ENCODE measurements at places on chromosomes 2 and 18.

- no peaks in the 10 kb centered on the region for H3K4me1 ChIP-seq
- no peak for DNase-seq
- no peaks in the 10 kb centered on the region for H3K36me3 ChIP-seq
- H3K27ac ChIP-seq, result no peak overlapping the region
- H3K4me3 ChIP-seq, result no peak overlapping the region
These were observed 20.0 kb upstream of the SGPP2 start for GRCh38 chr2:222404151-222404905.

DNA sequence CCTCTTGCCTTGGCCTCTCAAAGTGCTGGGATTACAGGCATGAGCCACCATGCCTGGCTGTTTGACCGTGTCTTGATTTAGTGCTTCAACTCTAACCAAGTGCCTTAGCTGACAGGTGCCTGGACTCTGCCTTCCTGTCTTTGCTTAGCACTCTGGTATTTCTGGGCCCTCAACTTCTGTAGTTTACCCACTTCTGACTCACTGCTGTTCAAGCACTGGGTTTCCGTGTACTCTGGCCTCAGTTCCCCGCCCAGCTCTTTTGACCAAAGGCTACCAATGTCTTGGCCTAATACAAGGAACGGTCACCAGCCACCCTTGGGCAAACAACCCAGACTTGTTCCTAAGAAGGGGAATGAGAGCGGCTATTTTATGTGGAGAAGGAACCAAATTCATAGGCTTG, 35.7 kb upstream of the CABLES1 start:
- no peaks in the 10 kb centered on the region for H3K27me3 ChIP-seq
- no peaks in the 10 kb centered on the region for H3K36me3 ChIP-seq
- no peak overlapping the region for H3K27ac ChIP-seq
- no peaks in the 10 kb centered on the region for H3K4me1 ChIP-seq

- H3K4me1 ChIP-seq, result peaks cover 8% of the 10 kb centered on the region
- no peaks in the 10 kb centered on the region for H3K36me3 ChIP-seq
- H3K27ac ChIP-seq, result no peak overlapping the region
- no peak overlapping the region for H3K4me3 ChIP-seq
These were observed 322.9 kb upstream of the HS6ST1 start for GRCh38 chr2:128641421-128642080.

- H3K27me3 ChIP-seq, result no peaks in the 10 kb centered on the region
- no peak overlapping the region for H3K4me3 ChIP-seq
- peaks cover 9% of the 10 kb centered on the region for H3K36me3 ChIP-seq
These were observed 21.7 kb downstream of the LBH start for GRCh38 chr2:30252723-30253701.

- no peaks in the 10 kb centered on the region for H3K36me3 ChIP-seq
- no peaks in the 10 kb centered on the region for H3K27me3 ChIP-seq
These were observed 17.9 kb upstream of the IL18R1 start for GRCh38 chr2:102337481-102338386.

GRCh38 chr2:231009236-231009919, 13.5 kb downstream of the SPATA3 start:
- H3K4me3 ChIP-seq, result no peak overlapping the region
- H3K27me3 ChIP-seq, result peaks cover 24% of the 10 kb centered on the region
- H3K36me3 ChIP-seq, result no peaks in the 10 kb centered on the region
- no peak for DNase-seq
- no peak overlapping the region for H3K27ac ChIP-seq

DNA sequence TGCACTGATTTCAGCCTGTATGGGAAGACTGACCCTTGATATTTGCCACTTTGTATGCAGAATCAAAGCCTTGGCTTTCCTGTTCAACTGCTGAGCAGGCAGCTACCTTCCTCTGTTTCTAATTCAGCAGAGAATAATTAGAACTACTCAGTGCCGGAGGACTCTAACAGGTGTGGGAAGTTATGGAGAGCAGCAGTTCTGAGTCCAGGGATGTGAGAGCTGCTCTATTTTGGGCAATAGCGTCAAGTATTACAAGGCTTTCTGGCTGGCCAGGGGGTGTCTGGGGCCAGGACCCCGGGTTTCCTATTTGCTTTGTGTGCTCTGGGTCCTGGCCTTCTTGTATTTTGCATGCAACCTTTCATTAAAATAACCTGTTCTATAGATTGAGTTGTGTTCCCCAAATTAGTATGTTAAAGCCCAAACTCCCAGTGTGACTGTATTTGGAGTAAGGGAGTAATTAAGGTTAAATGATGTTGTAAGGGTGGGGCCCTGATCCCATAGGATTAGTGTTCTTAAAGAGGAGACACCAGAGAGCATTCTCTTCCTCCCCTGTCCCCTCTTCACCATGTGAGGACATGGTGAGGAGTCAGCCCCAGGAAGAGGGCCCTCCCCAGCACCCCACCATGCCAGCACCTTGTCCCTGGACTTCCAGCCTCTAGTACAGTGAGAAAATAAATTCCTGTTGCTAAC, 5.6 kb upstream of the NTSR2 start:
- no peak for DNase-seq
- no peaks in the 10 kb centered on the region for H3K27me3 ChIP-seq
- no peak overlapping the region for H3K4me3 ChIP-seq
- no peak overlapping the region for H3K27ac ChIP-seq
- H3K4me1 ChIP-seq, result no peaks in the 10 kb centered on the region

- no peak overlapping the region for H3K27ac ChIP-seq
- no peaks in the 10 kb centered on the region for H3K36me3 ChIP-seq
- H3K27me3 ChIP-seq, result no peaks in the 10 kb centered on the region
- no peak overlapping the region for H3K4me3 ChIP-seq
- no peak for DNase-seq
These were observed 497.6 kb upstream of the TCF4 start for GRCh38 chr18:56085551-56085950.

DNA sequence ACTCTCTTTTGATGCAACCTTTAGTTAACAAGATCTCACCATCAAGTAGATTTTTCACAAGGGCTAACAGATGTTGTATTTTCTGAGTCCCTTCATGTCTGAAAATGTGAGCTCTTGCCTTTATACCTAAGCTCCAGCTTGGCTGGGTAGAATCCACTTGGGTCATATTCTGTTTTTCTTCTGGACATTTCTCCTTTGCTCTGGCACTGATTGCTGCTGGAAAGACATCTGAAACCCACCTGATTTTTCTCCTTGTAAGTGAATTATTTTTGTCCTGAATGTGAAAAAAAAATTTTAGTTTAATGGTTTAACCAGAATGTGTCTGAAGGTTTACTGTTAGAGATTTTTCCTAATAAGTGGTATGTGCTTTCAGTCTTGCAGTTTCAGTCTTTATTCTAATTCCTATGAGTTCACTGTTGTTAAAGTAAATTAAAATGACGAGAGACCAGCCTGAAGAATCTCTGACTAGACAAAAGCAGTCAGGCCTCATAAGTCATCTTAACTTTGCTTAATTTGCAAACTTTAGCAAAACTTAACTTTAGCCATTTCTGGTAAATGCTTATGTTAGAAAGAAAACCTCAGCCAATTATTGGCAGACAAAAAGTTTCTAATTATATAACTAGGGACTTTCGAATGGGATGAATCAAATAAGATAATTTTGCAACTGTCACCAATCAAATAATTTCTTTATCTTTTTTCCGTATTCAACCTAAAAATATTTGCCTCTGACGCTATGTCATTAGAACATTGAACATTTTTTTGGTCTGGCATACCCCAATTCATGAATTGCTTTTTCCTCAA, 70.8 kb downstream of the ACAA2 start:
- H3K27me3 ChIP-seq, result peaks cover 3% of the 10 kb centered on the region
- no peaks in the 10 kb centered on the region for H3K36me3 ChIP-seq
- H3K4me3 ChIP-seq, result no peak overlapping the region
- no peaks in the 10 kb centered on the region for H3K4me1 ChIP-seq
- no peak overlapping the region for H3K27ac ChIP-seq

- H3K4me1 ChIP-seq, result peaks cover 70% of the 10 kb centered on the region
- peak overlapping the region; percentile 89 for H3K27ac ChIP-seq
- no peaks in the 10 kb centered on the region for H3K36me3 ChIP-seq
- peak; percentile 39 for DNase-seq
These were observed 49.9 kb upstream of the RTN4 start for GRCh38 chr2:55099878-55100820.

DNA sequence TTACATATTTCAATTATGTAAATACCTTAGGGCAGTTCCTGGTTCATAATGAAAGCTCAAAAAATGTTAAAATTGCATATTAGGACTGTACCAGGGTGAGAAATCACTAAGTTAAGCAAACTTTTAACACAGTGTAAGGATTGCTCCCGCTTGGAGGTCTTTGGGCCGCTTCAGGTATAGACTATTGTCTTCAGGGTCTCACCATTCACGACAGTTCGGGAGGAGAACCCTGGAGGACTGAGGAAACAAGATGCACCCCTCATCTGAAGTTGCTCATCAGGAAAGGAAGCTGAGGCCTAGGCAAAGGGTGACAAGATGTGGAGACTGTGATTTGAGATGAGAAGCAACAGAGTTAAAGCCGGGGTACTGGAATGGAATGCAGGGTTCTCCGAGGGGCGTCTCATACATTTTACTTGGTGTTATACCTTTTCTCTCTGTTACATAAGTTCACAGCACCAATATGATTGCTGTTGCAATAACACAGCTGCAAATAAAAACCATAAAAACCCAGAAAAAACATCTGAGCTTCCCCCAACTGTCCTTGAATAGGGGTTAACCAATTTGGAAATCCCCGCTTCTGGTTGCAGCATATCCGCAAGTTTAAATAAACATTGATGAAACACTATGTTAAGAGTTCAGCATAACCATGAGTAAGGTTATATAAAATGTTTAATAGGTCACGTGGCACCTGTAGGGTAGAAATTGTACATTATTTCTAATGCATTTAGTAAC, 40.1 kb downstream of the FBXO48 start:
- H3K27me3 ChIP-seq, result no peaks in the 10 kb centered on the region
- H3K36me3 ChIP-seq, result no peaks in the 10 kb centered on the region
- H3K4me3 ChIP-seq, result no peak overlapping the region
- no peak overlapping the region for H3K27ac ChIP-seq
- no peaks in the 10 kb centered on the region for H3K4me1 ChIP-seq

GRCh38 chr18:70354771-70355170, 65.9 kb downstream of the SOCS6 start:
- no peaks in the 10 kb centered on the region for H3K4me1 ChIP-seq
- H3K4me3 ChIP-seq, result no peak overlapping the region
- no peaks in the 10 kb centered on the region for H3K36me3 ChIP-seq
- DNase-seq, result no peak
- no peaks in the 10 kb centered on the region for H3K27me3 ChIP-seq

DNA sequence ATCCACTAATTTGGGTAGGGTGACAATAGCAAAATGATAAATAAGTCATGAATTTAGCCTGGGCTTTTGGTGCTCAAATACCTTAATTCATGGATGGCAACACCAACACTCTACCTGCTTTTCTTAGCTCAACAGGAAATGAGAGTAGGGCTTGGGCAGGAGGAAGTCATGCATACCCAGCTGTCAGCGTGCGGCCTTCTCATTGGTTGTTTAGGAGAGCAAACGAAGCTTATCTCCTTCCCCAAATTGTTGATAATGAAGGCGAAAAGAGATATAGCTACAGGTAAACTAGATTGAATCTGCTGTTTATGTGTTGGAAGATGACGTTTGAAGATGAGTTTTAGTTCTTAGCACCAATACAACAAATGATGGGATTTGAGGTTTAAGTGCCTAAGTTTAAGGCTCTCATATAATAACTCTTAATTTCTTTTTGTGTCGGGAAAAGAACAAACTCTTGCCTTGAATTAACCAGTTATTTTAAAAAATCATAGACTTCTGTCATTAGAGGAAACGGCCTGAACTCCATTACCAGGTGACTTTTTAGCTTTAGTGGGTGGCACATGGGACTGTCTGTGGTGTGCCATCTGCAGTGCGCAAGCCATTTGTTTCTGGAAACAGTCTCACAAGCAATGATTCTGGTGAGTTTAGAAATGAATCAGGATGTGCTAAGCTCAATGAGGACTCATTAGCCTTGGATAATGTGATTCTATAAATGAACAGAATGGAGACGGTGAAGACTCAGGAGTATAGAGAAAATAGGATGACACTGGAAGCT, 19.8 kb downstream of the MAP4K4 start:
- no peaks in the 10 kb centered on the region for H3K27me3 ChIP-seq
- DNase-seq, result no peak
- peaks cover 30% of the 10 kb centered on the region for H3K4me1 ChIP-seq
- no peak overlapping the region for H3K4me3 ChIP-seq
- peaks cover 3% of the 10 kb centered on the region for H3K36me3 ChIP-seq
- no peak overlapping the region for H3K27ac ChIP-seq

DNA sequence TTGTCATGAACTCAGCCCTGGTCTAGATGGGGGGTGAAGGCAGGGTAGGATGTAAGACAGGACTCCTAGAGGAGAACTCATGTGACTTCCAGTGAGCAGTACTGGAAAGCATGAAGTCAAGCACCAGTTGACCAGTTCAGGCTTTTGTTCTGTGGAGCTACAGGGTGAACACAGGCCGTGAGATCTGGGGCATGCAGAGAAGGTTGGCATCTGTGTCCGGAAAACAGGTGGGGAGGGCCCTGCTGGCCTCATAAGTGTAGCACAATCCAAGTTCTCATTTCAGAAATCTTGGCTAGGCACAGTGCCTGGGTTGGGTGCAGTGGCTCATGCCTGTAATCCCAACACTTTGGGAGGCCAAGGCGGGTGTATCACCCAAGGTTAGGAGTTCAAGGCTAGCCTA, 50.9 kb upstream of the SPATS2L start:
- DNase-seq, result no peak
- no peaks in the 10 kb centered on the region for H3K36me3 ChIP-seq
- H3K27me3 ChIP-seq, result peaks cover 18% of the 10 kb centered on the region
- no peaks in the 10 kb centered on the region for H3K4me1 ChIP-seq

GRCh38 chr2:239018271-239019182, 170.6 kb downstream of the TWIST2 start:
- H3K4me3 ChIP-seq, result no peak overlapping the region
- no peaks in the 10 kb centered on the region for H3K36me3 ChIP-seq
- H3K4me1 ChIP-seq, result no peaks in the 10 kb centered on the region
- H3K27me3 ChIP-seq, result peaks cover 25% of the 10 kb centered on the region
- no peak overlapping the region for H3K27ac ChIP-seq

- no peaks in the 10 kb centered on the region for H3K27me3 ChIP-seq
- H3K36me3 ChIP-seq, result no peaks in the 10 kb centered on the region
- H3K4me1 ChIP-seq, result peaks cover 11% of the 10 kb centered on the region
- H3K27ac ChIP-seq, result no peak overlapping the region
- DNase-seq, result peak; percentile 51
These were observed 19.2 kb downstream of the NEURL3 start for GRCh38 chr2:96485751-96486651.

- no peak for DNase-seq
- no peak overlapping the region for H3K4me3 ChIP-seq
- no peaks in the 10 kb centered on the region for H3K27me3 ChIP-seq
- H3K27ac ChIP-seq, result no peak overlapping the region
- no peaks in the 10 kb centered on the region for H3K36me3 ChIP-seq
These were observed 25.4 kb upstream of the PID1 start for GRCh38 chr2:229296536-229296935.

DNA sequence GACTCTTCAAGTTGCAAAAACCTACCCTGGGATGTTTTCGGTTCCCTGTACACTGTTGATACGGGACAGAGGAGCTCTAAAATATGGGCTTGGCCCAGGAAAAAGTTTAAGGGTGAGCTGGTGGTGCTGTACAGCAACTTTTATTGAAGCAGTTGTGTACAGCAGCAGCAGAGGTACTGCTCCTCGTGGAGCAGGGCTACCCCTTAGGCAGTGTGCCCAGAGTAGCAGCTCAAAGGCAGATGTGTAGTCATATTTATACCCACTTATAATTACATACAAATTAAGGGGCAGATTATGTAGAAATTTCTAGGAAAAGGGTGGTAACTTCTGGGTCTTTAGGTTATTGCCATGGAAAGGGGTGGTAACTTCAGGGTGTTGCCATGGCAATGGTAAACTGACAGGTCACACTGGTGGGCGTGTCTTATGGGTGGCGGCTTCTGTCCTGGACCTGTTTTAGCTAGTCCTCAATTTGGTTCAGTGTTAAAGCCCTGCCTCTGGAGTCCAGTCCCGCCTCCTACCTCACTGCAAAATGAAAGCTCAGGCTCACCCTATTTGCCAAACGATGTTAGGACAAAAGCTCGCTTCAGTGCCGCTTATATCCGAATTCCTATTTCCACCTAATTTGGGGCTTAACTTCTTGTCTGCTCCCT, 203.2 kb downstream of the ETAA1 start:
- H3K4me1 ChIP-seq, result no peaks in the 10 kb centered on the region
- DNase-seq, result no peak
- H3K27ac ChIP-seq, result no peak overlapping the region
- no peaks in the 10 kb centered on the region for H3K27me3 ChIP-seq

Measured in DND-41 (cell line).